ENCODE measurements at places on chromosomes 7 and 10.

DNA sequence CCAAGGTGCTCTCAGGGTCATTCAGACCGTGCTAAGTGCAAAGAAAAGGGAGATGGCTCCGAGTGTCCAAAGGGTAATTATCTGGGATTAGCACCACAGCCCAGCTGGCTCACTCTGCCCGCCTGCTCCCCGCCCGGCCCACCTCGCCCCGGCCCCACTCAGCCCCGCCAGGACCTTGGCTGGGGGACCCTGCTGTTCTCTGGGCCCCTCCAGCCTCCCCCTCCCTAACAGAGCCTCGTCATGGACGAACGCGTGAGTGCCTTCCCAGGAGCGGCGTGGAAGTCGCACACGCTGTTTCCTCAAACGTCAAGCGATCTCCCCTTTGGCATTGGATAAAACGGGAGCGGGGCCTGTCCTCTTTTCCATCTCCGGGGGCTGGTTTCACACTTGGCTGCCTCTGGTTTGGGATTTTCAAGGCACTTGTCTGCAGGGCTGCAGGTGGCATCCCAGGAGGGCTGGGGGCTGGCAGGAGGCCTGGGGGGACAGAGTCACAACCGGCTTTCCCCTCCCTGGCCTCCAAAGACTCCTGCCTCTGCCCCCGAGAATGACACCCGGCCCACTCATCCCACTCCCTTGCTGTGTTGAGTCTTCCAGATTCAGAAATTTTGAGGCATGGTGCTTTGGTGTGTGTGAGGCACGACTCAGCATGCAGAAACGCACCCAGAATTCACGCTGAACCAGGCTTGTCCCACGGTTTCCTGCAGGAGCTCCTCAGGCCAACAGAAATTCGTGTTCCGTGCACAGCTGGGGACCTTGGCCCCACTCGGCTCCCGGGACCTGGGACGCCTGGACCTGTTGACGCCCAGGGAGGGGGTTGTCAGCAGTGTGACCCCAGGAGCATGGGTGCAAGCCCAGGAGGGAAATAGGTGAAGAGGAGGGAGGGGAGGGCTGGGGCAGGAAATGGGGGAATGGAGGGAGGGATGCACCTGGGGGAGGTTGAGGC lies 110.0 kb downstream of the PDGFA start:
- DNase-seq = no peak

GRCh38 chr7:79610748-79611304 lies 157.4 kb upstream of the MAGI2 start:
- no peak for DNase-seq

DNA sequence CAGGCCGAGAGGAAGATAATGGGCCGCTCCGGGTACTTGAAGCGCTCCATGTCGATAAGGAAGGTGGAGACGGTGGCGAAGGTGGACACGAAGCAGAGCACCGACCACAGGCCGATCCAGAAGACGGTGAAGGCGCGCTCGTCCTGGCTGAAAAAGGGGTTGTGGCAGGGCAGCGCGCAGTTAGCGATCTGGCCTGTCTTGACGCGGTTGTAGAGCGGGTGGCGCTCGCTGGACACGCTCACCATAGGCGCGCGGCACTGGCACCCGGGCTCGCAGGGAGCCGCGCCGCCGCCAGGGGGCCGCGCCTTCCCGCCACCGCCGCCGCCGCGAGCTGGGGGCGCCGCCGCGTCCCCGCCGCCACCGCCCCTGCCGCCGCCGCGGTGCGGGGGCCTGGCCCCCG lies 1.6 kb downstream of the FZD8 start:
- DNase-seq = no peak

- no peak for DNase-seq
Observed at GRCh38 chr7:98278408-98278807, 3.1 kb upstream of the BRI3 start.

DNA sequence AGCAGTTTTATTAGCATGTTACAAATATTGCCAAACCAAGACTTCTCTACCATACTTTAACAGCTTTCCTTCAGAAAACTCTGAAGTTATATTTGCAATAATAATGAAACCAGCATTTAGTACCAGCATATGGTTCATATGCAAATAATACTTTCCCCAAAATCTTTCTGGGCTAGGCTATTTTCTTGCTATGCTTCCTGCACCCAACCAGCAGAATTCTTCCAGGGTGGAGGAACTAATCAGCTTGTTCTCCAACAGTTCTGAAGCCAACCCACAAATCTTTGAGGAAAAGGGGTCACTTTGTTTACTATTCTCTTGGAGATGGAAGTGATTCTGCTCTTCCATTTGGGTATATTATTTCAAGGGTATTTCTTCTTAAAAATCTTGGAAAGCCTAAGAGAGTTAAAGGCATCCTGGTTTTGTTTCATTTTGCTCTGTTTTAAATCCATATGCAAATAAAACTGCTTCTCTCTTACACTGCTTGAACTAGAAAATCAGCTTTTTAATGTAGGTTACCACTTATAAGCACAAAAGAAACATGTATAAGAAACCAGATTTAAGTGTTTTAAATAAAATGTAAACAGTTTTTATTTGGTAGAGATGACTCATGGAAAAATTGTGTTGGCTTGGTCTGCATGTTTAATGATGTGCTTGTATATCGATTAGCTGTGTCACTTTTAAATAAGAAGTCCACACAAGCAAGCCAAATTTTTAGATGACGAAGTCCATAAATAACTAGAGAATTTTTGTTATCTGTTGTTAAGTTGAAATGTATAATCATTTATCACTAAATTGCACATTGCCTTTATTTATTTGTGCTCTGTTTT lies 103.7 kb downstream of the HECTD2 start:
- no peak for DNase-seq

DNA sequence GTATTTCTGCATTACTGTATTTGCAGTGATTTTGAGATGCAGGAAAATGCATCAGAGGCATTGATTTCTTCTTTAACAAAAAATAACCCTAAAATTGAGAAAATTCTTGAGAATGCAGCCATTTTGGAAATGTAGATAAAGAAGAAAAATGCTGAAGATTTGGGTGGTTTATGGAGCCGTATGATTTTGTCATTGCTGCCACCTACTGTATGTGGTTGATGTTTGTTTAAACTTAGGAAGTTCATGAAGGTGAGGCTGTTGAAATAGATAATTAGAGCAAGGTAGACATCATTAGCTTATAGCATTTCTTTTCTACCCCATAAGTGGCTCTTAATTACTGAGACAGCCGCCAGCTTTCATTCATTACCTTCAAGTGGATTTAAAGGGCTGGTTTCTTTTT lies 92.1 kb upstream of the SAMD8 start:
- no peak for DNase-seq

DNA sequence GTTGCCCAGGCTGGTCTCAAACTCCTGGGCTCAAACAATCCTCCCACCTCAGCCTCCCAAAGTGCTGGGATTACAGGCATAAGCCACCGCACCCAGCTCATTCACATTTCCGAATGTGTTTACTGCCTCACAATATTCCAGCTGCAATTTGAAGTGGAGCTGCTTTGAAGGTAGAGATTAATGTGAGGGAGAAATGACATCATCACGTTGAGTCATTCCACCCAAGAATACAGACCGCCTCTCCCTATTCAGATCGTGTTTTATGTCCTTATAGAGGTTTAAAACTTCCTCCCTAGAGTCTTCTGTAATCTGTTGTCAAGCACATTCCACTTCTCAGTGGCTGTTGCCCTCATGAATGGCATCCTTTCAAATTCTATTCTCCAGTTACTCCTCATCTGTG lies 100.4 kb upstream of the PDGFA start:
- DNase-seq = no peak

- DNase-seq = no peak
Observed at GRCh38 chr7:157158400-157158799, 19.7 kb downstream of the UBE3C start.

DNA sequence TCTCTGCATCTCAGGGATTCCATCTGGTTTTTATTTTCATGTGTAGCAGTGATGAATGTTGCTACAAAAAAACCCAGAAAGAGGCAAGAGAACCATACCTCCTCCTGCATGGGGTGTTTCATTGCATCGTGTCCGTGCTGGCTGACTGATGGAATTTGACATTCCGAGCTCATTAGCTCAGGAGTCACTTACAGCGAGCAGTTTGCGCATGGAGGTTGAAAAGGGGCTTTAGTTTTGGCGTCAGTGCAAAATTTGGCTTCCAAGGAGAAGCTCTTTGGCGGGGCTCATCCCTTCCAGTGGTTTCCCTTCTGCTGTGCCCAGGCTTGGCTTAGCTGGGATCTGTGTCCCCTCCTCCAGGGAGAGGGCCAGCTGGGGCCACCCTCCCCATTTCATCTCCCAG lies 25.8 kb downstream of the EMX2 start:
- no peak for DNase-seq

- DNase-seq = no peak
Observed at GRCh38 chr7:108016841-108017775, 14.1 kb upstream of the LAMB1 start.

DNA sequence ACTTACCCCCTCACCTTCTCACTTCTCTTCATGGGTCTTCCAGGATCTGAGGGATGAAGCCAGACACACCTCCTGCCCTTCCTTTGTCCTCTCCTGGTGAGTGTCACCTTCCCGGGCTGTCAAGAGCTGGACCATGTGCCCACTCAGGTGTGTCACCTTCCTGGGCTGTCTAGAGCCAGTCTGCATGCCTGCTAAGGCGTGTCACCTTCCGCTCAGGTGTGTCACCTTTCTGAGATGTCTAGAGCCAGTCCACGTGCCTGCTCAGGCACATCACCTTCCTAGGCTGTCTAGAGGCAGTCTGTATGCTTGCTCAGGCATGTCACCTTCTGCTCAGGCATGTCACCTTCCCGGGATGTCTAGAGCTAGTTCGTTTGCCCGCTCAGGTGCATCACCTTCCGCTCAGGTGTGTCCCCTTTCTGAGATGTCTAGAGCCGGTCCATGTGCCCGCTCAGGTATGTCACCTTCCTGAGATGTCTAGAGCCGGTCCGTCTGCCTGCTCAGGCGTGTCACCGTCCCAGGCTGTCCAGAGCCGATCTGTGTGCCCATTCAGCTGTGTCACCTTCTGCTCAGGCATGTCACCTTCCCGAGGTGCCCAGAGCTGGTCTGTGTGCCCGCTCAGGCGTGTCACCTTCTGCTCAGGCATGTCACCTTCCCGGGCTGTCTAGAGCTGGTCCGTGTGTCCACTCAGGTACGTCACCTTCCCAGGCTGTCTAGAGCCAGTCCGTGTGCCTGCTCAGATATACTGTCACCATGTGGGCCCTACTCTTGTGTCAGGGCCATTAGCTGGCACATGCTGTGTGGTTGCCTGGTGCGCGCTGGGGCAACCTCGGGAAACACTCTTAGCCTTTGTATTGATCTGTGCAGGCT lies 245.3 kb downstream of the EBF3 start:
- no peak for DNase-seq

DNA sequence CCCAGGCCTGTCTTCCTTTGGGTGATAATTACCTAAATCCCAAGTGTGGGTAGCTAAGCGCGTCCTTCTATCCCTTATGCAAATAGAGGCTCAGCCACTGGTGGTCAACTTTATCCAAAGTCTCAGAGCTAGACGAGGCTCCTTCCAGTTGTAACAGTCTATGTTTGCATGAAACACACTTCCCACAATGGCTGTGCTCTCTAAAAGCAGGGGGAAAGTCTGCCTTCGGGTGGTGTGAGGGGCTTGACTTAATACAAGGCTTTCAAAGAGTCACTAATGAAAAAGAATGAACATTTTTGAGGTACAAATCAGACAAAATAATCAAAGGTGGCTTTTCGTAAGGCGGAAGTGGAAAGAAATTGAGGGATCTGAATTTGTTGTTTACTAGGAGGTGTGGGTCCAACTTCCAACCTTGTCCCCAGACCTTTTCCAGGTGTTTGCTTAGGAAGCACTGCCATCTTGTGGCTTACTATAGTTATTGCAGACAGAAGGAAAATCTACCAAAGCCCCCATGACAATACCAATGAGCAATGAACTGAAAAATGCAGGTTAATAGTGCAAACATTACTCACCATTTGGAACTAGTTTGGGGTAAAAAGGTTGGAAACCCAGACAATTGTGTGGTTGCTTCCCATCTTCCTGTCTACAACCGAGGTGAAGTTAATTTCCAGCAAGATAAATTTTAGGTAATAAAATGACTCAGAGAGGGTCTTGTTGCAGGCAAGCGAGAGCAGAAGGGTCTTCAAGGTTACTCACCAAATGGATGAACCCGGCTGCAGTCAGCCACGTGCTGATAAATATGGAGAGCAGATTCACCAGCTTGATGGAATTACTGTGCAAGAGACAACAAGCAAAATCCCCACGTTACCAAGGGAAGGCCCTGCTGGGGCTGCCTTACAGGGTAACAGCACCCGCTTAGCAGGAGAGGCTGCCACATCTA lies 525.7 kb downstream of the KCNMA1 start:
- DNase-seq = no peak

DNA sequence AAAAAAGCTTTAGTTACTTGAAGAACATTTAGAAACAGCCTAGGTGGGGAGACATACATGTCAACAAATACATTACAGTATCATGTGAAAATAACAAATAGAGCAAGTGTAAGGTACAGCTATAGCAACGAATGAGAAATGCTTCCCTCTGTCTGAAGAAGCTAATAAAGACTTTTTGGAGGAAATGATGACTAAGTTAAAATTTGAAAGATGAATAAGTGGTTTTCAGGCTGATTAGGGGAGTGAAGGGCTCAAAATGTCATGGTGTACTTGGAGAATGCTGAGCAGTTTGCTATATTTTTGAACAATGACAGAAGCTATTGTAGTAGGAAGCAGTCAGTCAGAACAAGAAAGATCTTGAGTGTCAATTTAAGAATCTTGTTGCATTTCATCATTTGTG lies 2.8 kb upstream of the ARMC3 start:
- DNase-seq = no peak

DNA sequence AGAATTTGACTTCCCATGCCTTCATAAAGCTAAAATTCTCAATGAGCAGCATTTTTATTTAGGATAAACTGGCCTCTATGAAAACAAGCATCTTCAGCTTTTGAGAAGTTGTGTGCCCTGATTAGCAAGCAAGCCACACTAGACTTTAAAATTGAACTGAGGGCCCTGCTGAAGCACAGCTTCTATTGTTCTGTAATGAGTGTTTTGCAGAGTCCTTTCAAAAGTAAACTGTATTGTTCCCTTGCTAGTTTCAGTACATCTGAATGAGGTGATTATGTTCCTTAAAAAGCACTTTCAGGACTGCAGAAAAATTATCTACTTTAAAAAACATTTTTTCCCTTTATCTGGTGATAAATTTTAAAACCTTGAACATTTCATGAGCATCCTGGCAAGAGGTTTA lies 113.3 kb upstream of the PRPS1L1 start:
- DNase-seq = no peak

- DNase-seq = no peak
Observed at GRCh38 chr7:35418716-35419390, 165.0 kb upstream of the TBX20 start.
